ENCODE measurements at places on chromosomes 7 and 10.

DNA sequence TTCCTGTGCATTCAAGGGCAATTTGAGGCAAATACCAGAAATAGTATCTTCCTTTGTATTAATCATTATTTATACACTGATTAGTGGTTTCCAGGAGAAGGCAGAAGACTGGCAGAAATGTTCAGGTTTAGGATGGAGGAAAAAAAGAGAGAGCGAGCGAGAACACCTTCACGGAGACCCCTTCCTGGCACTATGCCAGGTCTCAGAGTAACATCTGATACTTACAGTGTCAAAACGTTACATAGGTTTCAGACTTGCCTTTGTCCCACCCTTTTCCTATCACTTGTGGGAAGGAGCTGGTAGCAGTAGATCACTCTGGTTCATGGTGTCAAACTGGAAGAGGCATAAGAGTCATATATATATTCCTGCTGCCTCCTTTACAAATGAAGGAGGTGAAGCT, 652 bp downstream of the OR2A12 start:
- no peak for DNase-seq

- DNase-seq, result no peak
These were observed 10.1 kb downstream of the ATXN7L1 start for GRCh38 chr7:105866102-105866801.

GRCh38 chr10:113735913-113736312, 15.6 kb upstream of the PLEKHS1 start:
- DNase-seq, result peak; percentile 29

DNA sequence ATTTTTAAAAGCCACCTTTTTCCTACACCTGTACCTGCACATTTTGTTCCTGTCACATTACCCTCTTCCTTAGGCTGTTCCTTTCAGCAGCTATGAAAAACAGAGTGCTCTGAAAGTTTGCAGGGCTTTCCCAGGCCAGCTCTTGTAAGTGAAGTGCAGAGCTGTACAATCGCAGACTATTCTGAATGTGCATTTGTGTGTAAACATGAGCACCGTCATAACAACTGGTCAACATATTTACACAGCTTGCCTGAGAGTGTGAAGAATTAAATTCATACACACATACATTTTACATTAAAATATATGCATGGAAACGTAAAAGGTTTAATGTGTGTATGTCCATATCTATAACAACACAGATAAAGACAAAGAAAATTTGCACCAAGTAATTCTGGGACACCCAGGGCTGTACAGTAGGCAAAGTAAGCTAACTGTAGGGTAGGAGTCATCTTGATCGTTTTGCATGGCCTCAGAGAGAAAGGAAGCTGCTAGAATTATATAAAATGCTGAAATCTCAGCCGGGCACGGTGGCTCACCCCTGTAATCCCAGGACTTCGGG, 23.6 kb upstream of the LYZL1 start:
- no peak for DNase-seq

- no peak for DNase-seq
These were observed 46.2 kb downstream of the RGS10 start for GRCh38 chr10:119496273-119496672.

- peak; percentile 86 for DNase-seq
These were observed at the start of gene BRI3 for GRCh38 chr7:98280791-98281756. TSS of gene BRI3 (plus strand) at chr7:98281686. CDS start at chr7:98281796, 110 bp downstream.

- DNase-seq, result no peak
These were observed 214.0 kb upstream of the LRGUK start for GRCh38 chr7:133912916-133913697.

DNA sequence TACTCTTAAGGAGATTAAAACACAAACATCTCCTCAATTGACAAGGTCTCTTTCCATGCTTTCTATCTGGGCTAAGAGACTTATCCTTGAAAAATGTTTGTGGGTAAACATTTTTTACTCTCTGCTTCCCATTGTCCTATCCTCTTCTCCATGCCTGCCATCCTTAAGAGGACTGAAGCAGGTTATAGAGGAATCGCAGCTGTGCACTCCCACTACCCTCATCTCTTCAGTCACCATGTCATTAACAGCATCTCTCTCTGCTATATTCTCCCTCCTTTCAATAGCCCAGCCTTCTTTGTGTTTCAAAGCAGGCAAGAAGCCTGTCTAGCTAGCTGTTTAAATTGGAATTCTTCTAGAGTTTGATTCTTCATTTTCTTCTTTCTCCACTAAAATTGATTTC, 22.6 kb downstream of the COL1A2 start:
- DNase-seq, result no peak

- no peak for DNase-seq
These were observed 243.6 kb downstream of the KCNMA1 start for GRCh38 chr10:77393821-77394501.

- no peak for DNase-seq
These were observed 31.9 kb downstream of the ADCY1 start for GRCh38 chr7:45606050-45606449.

Data from NCI-H526 treated with DMSO at 0.1 percent for 48 hours (cell line).